Uterus (tissue), 4 donors: ENCODE measurements at places on chromosomes 6 and 20.

GRCh38 chr6:40922281-40922680 is 116.7 kb downstream of the UNC5CL start:
- no peaks in the 10 kb centered on the region for H3K4me1 ChIP-seq
- no peaks in the 10 kb centered on the region for H3K27me3 ChIP-seq
- H3K27ac ChIP-seq: no peak overlapping the region
- H3K4me3 ChIP-seq: no peak overlapping the region
- H3K36me3 ChIP-seq: no peaks in the 10 kb centered on the region

- no peak for DNase-seq
- no peaks in the 10 kb centered on the region for H3K36me3 ChIP-seq
- H3K4me1 ChIP-seq: no peaks in the 10 kb centered on the region
Observed at GRCh38 chr6:134272374-134272773, 45.5 kb downstream of the SGK1 start.

DNA sequence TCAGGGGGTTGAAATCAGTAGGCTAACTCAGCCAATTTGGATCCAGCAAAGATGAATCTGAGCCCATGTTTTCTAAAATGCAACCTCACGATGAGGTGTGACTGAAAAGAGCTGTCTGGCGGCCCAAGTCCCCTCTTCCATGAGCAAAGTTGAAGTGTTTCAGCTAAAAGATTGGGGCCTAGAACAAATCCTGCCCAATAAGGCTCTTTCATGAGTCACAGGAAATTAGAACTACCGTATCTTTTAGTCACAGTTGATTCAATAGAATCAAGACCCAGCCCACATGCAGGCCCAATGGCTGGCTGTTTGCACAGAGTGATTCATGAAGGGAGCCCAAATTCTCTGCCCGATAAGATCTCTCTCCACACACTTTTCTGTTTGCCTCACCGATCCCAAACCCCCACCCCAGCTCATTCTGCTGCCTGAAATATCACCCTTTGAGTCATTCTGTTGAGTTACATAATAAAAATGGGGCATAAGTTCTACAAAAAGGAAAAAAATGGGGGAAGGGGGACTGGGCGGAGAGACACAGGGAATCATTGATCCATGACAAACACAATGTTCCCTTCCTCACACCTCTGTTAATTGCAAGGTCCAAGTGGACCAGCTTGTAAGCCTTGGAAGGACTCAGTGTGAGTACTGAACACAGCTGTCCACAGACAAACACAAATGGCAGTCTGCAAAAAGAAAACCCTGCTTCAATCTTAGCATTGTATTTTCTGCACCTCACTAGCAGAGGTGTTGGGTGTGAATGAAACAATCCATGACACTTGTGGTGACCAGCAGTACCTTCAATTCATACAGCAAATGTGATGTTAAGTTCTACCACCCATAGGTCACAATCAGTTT is 13.8 kb downstream of the FOXQ1 start:
- no peak overlapping the region for H3K4me3 ChIP-seq

- H3K27me3 ChIP-seq: no peaks in the 10 kb centered on the region
- no peak overlapping the region for H3K27ac ChIP-seq
- no peak for DNase-seq
Observed at GRCh38 chr6:100593522-100593921, 128.8 kb upstream of the SIM1 start.

DNA sequence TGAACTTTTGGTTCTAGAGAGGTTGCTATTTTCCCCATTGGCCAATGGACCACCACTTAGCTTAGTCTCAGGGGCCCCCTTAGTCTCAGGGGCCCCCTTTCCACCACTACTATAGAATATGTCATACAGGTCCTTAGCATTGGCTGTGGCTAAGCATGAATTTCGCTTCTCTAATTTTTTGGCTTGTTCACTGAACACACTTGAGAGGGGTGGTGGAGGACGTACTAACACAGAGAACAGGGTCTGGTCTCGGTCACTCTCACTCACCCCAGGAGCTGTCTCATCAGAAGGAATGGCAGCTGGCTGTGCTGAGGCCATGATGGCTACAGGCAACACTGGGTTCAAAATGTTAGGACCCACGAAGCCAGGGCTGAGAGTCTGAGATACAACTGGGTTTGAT is 30.3 kb downstream of the ZNF318 start:
- no peaks in the 10 kb centered on the region for H3K27me3 ChIP-seq
- no peak overlapping the region for H3K27ac ChIP-seq

DNA sequence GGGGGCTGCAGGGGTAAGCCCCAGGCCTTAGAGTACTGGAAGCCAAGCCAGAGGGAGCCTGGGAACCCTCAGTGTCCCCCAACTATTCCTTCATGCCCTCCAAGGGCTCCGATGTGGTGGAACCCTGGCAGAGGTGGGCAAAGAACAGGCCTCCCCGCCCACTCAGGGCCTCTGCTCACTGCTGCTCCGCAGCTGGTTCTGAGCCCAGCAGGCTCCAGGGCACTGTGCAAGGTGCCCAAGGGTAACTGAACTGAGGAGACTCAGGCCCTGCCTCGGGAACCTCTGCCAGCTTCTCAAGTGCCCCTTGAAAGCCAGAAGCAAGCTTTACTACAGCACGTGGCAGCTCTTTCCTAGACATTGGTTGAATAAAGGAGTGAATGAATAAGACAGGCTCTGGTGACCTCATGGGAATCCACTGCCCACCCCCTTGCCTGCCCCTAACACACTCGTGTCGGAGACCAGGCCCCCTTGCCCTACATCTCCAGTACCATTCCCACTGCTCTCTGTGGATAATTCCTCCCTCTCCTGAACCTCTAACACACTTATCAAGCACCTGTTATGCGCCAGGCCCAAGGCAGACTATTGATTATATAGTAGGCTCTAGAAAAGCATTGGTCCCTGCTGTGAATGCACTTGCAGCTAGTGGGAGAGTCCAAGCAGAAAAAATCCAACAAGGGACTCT is 55.0 kb downstream of the TOX2 start:
- no peaks in the 10 kb centered on the region for H3K27me3 ChIP-seq
- H3K4me1 ChIP-seq: no peaks in the 10 kb centered on the region
- H3K4me3 ChIP-seq: no peak overlapping the region
- DNase-seq: no peak
- no peaks in the 10 kb centered on the region for H3K36me3 ChIP-seq

DNA sequence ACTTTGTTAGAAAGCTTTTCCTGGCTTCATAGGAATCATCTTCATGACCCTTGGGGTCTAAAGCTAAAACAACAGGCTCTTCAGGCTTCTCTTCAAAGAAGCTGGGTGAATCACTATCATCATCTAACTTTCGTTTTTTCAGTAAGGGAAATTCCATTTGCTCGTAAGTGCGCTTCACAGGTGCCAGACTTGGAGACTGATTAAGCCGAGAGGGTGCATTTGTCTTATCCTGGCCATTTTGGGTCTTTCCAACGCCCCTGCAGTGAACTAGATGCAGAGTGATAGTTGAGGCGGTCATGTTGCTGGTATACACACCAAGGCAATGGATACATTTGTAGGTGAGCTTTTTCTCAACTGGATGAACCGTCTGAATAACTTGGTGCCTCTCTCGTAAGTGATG is 38.8 kb downstream of the ADNP start:
- H3K27ac ChIP-seq: no peak overlapping the region
- no peaks in the 10 kb centered on the region for H3K27me3 ChIP-seq
- H3K4me3 ChIP-seq: no peak overlapping the region
- DNase-seq: no peak
- no peaks in the 10 kb centered on the region for H3K36me3 ChIP-seq

- no peak for DNase-seq
- no peak overlapping the region for H3K27ac ChIP-seq
- no peaks in the 10 kb centered on the region for H3K4me1 ChIP-seq
- no peaks in the 10 kb centered on the region for H3K36me3 ChIP-seq
- no peak overlapping the region for H3K4me3 ChIP-seq
Observed at GRCh38 chr6:25342802-25343201, 63.6 kb downstream of the CARMIL1 start.

GRCh38 chr20:4087923-4088322 is 72.6 kb upstream of the RNF24 start:
- no peak overlapping the region for H3K4me3 ChIP-seq
- no peak overlapping the region for H3K27ac ChIP-seq
- no peak for DNase-seq
- H3K36me3 ChIP-seq: no peaks in the 10 kb centered on the region
- H3K4me1 ChIP-seq: no peaks in the 10 kb centered on the region

GRCh38 chr6:110512991-110513390 is 36.6 kb upstream of the SLC22A16 start:
- H3K4me3 ChIP-seq: no peak overlapping the region
- H3K4me1 ChIP-seq: no peaks in the 10 kb centered on the region
- no peak for DNase-seq
- H3K27me3 ChIP-seq: no peaks in the 10 kb centered on the region
- H3K36me3 ChIP-seq: no peaks in the 10 kb centered on the region

GRCh38 chr6:80145921-80146320 is 39.5 kb downstream of the BCKDHB start:
- no peak overlapping the region for H3K4me3 ChIP-seq
- no peak overlapping the region for H3K27ac ChIP-seq
- peaks cover 6% of the 10 kb centered on the region for H3K4me1 ChIP-seq
- H3K27me3 ChIP-seq: no peaks in the 10 kb centered on the region
- DNase-seq: no peak

- no peak overlapping the region for H3K27ac ChIP-seq
- H3K4me3 ChIP-seq: no peak overlapping the region
- no peaks in the 10 kb centered on the region for H3K4me1 ChIP-seq
- no peaks in the 10 kb centered on the region for H3K27me3 ChIP-seq
- no peak for DNase-seq
Observed at GRCh38 chr6:105839266-105839665, 246.9 kb upstream of the PRDM1 start.

- no peak overlapping the region for H3K4me3 ChIP-seq
- no peak overlapping the region for H3K27ac ChIP-seq
- H3K4me1 ChIP-seq: no peaks in the 10 kb centered on the region
- H3K27me3 ChIP-seq: no peaks in the 10 kb centered on the region
- no peaks in the 10 kb centered on the region for H3K36me3 ChIP-seq
Observed at GRCh38 chr6:15061180-15061641, 184.7 kb upstream of the JARID2 start.

GRCh38 chr6:131029626-131030297 is 33.3 kb downstream of the EPB41L2 start:
- no peaks in the 10 kb centered on the region for H3K36me3 ChIP-seq
- H3K27ac ChIP-seq: no peak overlapping the region
- H3K27me3 ChIP-seq: no peaks in the 10 kb centered on the region
- no peak for DNase-seq
- H3K4me1 ChIP-seq: no peaks in the 10 kb centered on the region

GRCh38 chr6:30686009-30686907 is at the start of gene PPP1R18:
PPP1R18 (minus strand) TSS chr6:30686645; CDS start chr6:30686018, 627 bp downstream.
- H3K4me3 ChIP-seq: peak within 1 kb of the TSS; percentile 99
- peak; percentile 87 for DNase-seq
- H3K27ac ChIP-seq: peak within 1 kb of the TSS; percentile 98
- no peaks in the 10 kb centered on the region for H3K36me3 ChIP-seq

- H3K27me3 ChIP-seq: no peaks in the 10 kb centered on the region
- DNase-seq: no peak
- H3K4me1 ChIP-seq: no peaks in the 10 kb centered on the region
- no peak overlapping the region for H3K4me3 ChIP-seq
- H3K27ac ChIP-seq: no peak overlapping the region
Observed at GRCh38 chr6:153312634-153313033, 181.6 kb upstream of the RGS17 start.

DNA sequence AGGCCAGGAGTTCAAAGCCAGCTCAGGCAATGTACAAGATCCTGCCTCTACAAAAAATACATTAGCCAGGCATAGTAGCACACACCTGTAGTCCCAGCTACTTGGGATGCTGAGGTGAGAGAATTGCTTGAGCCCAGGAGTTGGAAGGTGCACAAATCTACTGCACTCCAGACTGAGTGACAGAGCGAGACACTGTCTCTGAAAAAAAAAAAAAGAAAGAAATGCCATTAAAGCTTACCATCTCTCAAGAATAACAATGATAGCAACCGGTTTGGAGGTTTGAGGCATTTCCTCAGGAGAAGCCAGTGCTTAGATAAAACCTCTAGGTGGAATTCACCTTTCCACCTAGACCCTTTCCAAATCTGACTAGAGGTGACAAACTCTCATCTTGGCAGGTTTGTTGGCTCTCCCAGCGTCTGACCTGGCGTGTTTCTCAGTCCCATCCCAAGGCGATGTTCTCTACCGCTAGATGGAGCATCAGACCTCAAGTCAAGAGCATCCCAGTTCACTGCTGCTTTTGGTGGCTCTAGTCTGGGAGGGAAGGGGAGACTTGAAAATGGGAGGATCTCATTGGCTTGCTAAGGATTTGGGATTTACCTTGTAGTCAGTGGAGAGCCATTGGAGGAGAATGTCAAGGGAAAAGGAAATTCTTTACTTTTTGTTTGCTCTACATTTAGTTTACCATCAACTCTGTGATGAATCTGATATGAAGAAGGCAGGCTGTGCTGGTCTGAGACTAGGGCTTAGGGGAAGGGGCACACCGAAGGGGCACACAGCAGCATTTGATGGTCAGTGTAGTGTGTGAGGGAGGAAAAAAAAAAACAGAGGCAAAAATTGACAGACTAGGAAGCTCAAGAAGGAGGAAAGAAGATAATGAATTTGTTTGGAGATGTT is 67.9 kb downstream of the NCOA7 start:
- no peaks in the 10 kb centered on the region for H3K4me1 ChIP-seq
- H3K36me3 ChIP-seq: no peaks in the 10 kb centered on the region
- H3K27me3 ChIP-seq: no peaks in the 10 kb centered on the region
- peak; percentile 47 for DNase-seq

- no peaks in the 10 kb centered on the region for H3K4me1 ChIP-seq
- no peaks in the 10 kb centered on the region for H3K36me3 ChIP-seq
- no peak overlapping the region for H3K4me3 ChIP-seq
- H3K27ac ChIP-seq: no peak overlapping the region
Observed at GRCh38 chr6:146770965-146771735, 172.4 kb downstream of the ADGB start.

- H3K27ac ChIP-seq: no peak overlapping the region
- no peaks in the 10 kb centered on the region for H3K27me3 ChIP-seq
- H3K4me1 ChIP-seq: no peaks in the 10 kb centered on the region
- H3K36me3 ChIP-seq: no peaks in the 10 kb centered on the region
- H3K4me3 ChIP-seq: no peak overlapping the region
Observed at GRCh38 chr6:134948691-134949090, 1.2 kb downstream of the ALDH8A1 start.

GRCh38 chr6:90586546-90586835 is 381 bp downstream of the MAP3K7 start:
- no peaks in the 10 kb centered on the region for H3K27me3 ChIP-seq
- H3K4me1 ChIP-seq: peaks cover 17% of the 10 kb centered on the region
- peak overlapping the region; percentile 98 for H3K4me3 ChIP-seq
- no peak for DNase-seq
- no peaks in the 10 kb centered on the region for H3K36me3 ChIP-seq

DNA sequence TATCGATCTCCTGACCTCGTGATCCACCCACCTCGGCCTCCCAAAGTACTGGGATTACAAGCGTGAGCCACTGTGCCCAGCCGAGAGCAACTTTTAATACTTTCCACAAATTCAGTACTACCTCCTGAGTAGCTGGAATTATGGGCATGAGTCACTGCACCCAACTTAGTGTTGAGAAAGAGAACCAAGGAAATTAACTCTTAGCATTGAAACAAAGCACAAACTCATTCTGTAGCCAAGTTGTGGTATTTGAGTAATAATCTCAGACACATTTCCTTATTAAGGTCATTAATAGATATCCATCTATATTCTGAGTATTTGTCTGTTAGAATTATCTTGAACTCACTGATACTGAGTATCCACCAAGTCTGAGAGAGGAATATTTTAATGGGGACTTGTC is 14.3 kb upstream of the ELOVL2 start:
- no peak overlapping the region for H3K4me3 ChIP-seq
- H3K27ac ChIP-seq: no peak overlapping the region
- no peak for DNase-seq
- H3K27me3 ChIP-seq: no peaks in the 10 kb centered on the region
- no peaks in the 10 kb centered on the region for H3K36me3 ChIP-seq
- H3K4me1 ChIP-seq: no peaks in the 10 kb centered on the region
